ENCODE measurements at places on chromosomes 4 and X.

- DNase-seq: no peak
Measured at GRCh38 chr4:70179811-70180210, 15.7 kb upstream of the ODAM start.

GRCh38 chr4:151788021-151788420 is 27.2 kb upstream of the GATB start:
- DNase-seq: no peak

- DNase-seq: no peak
Measured at GRCh38 chr4:46781434-46782092, 127.5 kb downstream of the COX7B2 start.

DNA sequence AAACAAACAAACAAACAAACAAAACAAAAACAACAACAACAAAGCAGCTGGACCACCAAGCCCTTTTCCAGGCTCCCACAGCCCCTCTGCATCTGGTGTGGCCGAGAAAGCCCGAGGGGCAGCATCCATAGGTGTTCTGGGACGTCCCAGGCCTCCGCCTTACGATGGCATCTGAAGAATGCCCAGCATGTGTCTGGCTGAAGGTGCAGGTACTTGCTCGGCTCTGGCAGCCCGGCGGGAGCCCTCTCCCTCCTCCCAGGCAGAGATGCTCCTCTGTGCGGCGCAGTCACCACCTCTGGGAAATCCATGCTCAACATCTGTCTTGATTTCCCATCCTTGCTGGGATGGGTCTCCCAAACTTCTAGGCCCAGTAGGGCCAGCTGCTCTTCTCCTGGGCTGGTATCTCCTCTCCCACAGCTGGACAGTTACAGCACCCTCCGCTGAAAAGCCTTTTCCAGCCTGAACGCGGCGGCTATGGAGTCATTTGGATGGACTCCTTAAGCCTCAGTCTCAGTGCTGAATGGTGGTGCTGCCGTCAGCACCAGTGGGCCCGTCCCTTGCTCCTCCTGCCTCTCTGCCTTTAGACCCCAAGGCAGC is 4.3 kb downstream of the PSAPL1 start:
- peak; percentile 60 for DNase-seq

GRCh38 chr4:40710484-40711254 is 39.1 kb upstream of the NSUN7 start:
- DNase-seq: no peak

GRCh38 chr4:152850377-152850776 is 70.6 kb downstream of the ARFIP1 start:
- no peak for DNase-seq

DNA sequence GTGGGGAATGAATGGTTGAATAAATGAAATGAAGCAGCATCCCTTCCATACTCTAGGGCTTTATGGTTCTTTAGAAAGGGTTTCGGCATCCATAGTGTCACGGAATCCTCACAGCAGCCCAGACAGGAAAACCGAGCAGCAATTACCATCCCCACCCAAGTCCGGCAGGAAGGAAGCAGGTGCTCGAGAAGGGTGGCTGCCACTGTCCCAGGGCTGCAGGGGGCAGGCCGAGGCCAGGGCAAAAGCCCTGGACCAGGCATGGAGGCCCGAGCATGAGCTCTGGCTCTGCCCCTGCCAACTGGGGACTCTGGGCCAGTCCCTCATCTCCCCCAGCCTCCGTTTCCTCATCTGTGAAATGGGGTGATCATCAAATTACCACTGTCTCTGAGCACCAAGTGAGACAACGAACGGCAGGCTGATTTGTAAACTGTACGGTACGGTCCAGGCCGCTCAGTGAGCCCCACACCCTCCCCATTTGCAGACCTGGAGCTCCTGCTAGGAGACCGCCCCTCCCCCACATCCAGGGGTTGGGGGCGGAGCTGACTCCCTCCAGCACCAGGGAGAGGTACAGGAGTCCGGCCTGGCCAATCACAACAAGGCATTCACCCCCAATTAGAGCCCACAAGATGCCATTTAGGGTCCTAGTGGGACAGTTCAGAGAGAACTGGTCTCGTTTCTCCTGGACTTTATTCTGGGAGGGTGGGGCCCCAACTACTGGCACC is 100.4 kb downstream of the WFS1 start:
- DNase-seq: no peak

DNA sequence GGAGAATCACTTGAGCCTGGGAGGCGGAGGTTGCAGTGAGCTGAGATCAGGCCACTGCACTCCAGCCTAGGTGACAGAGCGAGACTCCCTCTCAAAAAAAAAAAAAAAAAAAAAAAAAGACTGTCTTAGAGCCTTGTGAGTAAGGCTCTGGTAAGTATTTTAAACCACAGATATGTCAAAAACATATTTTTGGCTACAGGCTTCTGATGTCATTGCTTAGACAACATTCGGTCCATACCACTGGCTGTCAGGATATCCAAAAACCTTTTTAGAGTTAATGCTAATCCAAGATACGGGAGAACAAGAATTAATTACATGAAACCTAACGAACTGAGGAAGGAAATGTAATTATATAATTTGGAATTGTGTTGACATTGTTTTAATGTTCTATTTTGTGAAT is 999.5 kb upstream of the PABPC4L start:
- no peak for DNase-seq

- DNase-seq: no peak
Measured at GRCh38 chr4:27844376-27844775, 983.7 kb downstream of the STIM2 start.

DNA sequence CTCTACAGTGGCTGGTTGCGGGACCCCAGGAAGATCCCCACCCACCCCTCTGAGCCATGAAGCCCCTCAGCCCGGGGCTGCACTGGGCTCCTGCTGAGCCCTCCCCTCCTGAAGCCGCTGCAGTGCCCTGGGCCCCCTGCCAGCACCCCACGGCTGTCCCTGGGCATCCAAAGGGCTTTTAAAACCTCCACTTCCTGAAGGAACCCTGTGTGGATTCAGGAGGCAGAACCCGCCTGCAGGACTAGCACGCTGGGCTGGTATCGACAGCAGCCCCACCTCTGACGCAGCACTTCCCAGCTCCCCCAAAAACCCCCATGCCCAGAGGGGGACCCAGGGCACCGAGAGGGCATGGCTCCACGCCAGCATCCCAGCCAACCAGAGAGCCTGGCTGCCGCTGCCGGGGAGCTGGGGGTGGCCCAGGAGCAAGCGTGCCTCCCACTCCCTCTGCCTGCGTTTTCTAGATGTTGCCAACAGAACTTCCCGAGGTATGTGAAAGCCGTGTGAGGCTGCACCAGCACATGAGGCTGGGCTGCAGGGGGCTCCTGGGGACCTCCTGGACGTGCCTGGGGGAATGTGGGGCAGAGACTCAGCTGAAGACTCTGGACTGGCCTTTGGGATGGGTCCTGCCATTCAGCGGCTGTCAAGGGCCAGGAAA is 6.3 kb downstream of the MXD4 start:
- DNase-seq: no peak

- no peak for DNase-seq
Measured at GRCh38 chr4:145890689-145891088, 47.9 kb downstream of the ZNF827 start.

DNA sequence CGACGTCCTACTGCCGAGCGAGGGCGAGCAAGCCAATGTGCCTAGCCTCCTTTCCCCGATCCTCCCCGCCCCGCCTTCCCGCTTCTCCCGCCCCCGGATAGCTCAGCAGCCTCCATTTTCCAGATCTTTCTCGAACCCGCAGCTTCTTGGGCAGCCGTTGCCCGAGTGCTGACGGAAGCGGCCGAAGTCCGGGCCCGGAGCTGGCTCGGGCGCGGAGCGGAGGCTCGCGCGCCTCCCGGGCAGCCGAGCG is 172 bp upstream of the HSPA4L start:
- DNase-seq: peak; percentile 90

- no peak for DNase-seq
Measured at GRCh38 chr4:89906316-89906715, 11.7 kb downstream of the MMRN1 start.

DNA sequence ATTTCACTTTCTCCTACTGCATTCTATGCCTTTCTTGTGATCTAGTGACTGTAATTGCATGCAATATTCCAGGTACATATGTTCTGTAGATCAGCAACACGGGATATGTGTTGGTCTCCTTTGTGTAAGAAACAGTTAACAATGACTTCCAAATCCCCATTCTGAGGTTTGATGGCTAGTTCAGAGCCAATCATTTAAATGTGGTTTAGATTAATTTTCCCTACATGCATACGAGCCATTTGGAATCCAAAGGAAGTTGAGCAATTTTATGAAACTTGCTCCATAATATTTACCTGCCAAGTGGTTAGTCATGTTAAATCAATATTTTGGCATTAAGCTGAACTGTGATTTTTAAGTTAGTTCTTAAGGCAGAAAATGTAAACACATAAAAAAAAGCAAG is 172.8 kb upstream of the DCAF12L2 start:
- no peak for DNase-seq

GRCh38 chr4:4995908-4996265 is 23.4 kb downstream of the CYTL1 start:
- no peak for DNase-seq
